ENCODE measurements at places on chromosomes 12 and 14.

GRCh38 chr12:89890161-89890560 is 181.5 kb upstream of the ATP2B1 start:
- no peak for DNase-seq

- no peak for DNase-seq
Measured at GRCh38 chr14:89588840-89589296, 171.8 kb upstream of the FOXN3 start.

DNA sequence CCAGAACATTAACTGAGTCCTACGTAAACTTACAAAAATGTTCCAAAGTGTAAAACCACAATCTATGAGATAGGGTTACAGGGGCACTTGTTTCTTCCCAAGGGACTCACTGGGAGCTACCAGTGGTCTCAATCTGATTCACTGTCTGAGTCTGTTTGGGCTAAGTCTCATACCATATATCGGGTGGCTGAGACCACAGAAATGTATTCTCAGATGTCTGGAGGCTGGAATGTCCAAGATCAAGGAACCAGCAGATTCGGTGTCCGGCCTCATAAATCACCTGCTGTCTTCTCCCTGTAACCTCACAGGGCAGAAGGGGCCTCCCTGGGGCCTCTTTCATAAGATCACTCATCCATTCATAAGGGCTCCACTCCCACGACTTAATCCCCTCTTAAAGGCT is 616.3 kb upstream of the TMEM132C start:
- DNase-seq = no peak

GRCh38 chr12:39617887-39618286 is 1.7 kb downstream of the ABCD2 start:
- DNase-seq = no peak

DNA sequence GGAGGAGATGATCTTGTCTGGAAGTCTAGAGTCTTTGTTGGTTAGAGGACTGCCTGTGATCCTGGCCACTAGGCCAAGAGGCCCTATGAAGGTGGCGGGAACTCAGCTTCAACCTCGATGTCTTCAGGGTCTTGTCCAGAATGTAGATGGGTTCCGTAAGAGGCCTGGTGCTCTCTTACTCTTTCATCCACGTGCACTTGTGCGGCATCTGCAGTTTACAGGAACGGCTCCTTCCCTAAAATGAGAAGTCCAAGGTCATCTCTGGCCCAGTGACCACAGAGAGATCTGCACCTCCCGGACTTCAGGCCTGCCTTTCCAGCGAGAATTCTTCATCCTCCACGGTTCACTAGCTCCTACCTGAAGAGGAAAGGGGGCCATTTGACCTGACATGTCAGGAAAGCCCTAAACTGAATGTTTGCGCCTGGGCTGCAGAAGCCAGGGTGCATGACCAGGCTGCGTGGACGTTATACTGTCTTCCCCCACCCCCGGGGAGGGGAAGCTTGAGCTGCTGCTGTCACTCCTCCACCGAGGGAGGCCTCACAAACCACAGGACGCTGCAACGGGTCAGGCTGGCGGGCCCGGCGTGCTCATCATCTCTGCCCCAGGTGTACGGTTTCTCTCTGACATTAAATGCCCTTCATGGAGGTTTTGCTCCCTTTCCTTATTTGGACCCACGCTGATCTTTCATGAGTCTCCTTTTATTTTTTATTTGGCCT is 17.7 kb downstream of the WNT5B start:
- DNase-seq = no peak

- DNase-seq = peak; percentile 43
Measured at GRCh38 chr12:50925342-50925651, 27.0 kb upstream of the HIGD1C start.
